Spleen (tissue), 13 donors: ENCODE measurements at places on chromosomes 11 and 22. TPM values are rescaled to one million over a fixed set of nuclear protein-coding genes. Genes with fewer than 3 reads are reported as not detected.

MISFA gene
- polyA plus RNA-seq, result 0.83 TPM

KCNQ1OT1 gene
- 0.02 TPM for polyA plus RNA-seq

USP28 gene
- polyA plus RNA-seq, result 4.2 TPM

NLRP14 gene
- polyA plus RNA-seq, result not detected

DNA sequence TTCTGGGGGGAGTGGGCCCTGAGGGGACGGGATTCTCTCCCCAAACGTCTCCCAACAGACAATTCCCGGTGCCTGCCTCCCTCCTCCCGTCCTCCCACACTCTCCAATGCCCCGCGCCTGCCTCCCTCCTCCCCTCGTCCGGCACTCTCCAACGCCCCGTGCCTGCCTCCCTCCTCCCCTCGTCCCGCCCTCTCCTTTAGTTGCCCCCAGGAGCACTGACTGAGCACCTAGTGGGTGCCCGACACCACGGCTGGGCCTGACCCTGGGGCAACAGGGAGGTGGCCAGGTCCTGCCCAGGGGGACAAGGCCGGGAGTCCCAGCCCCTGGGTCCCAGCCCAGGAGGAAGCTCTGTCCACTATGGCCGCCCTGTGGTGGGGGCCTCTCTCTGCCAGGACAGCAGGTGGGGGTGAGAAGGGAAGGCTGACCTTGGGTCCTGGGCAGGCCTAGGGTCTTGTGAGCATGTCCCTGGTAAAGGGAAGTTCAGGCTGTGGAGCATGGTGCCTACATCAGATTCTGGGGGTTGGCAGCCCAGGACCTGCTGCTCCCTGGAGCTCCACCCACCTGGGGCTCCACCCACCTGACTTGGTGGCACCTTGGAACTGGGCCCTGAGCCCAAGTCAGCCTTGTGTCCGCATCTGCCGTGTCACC lies 942.3 kb downstream of the BRD1 start:
- H3K4me1 ChIP-seq, result no peaks in the 10 kb centered on the region
- H3K27ac ChIP-seq, result no peak overlapping the region
- no peak overlapping the region for H3K4me3 ChIP-seq
- H3K36me3 ChIP-seq, result no peaks in the 10 kb centered on the region

- no peak for DNase-seq
- H3K4me3 ChIP-seq, result no peak overlapping the region
Observed at GRCh38 chr11:77522215-77522614, 48.3 kb upstream of the PAK1 start.

GRCh38 chr11:26741036-26741435 lies 19.2 kb upstream of the SLC5A12 start:
- H3K4me3 ChIP-seq, result no peak overlapping the region
- no peak for DNase-seq
- H3K27ac ChIP-seq, result no peak overlapping the region
- no peaks in the 10 kb centered on the region for H3K36me3 ChIP-seq
- no peaks in the 10 kb centered on the region for H3K27me3 ChIP-seq
- H3K4me1 ChIP-seq, result no peaks in the 10 kb centered on the region

DNA sequence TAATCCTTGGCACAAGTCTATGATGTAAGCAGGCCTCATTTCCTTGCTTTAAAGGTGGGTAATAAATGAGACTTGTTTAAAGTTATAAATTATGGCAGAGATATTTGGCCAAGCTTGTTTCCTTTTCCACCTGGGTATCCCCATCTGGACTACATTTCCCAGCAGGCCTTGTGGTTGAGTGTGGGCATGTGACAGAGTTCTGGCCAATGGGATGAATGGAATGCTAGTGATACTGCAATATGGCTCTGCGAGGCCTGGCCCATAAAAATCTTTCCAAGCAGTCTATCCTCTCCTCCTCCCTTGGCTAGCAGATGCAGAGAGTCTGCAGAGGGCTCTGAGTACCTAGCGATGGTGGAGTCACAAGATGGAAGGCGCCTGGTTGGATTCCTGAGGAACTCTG lies 102.5 kb downstream of the TIMP3 start:
- no peak overlapping the region for H3K27ac ChIP-seq
- H3K4me3 ChIP-seq, result no peak overlapping the region
- H3K27me3 ChIP-seq, result no peaks in the 10 kb centered on the region

DNA sequence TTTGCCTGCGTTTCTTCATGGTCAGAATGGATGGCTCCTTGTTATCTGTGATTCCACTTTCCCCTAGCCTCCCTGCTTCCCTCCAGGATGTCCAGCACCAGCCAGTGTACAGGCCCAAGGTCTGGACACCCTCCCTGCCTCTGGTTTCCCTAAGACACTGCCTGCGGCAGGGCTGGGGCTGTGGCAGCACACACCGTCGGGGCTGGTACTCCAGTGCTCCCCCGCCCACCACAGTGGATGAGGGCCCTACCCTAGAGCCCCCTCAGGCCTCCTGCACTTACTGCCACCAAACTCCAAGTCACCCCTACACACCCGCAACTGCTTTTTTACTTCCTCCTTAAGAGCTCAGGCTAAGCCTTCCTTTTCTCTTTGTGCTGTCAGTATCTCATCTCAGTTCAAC lies 28.9 kb downstream of the ZNF214 start:
- H3K4me3 ChIP-seq, result no peak overlapping the region
- no peaks in the 10 kb centered on the region for H3K36me3 ChIP-seq
- no peak for DNase-seq
- no peaks in the 10 kb centered on the region for H3K27me3 ChIP-seq
- H3K27ac ChIP-seq, result no peak overlapping the region
- H3K4me1 ChIP-seq, result no peaks in the 10 kb centered on the region

DNA sequence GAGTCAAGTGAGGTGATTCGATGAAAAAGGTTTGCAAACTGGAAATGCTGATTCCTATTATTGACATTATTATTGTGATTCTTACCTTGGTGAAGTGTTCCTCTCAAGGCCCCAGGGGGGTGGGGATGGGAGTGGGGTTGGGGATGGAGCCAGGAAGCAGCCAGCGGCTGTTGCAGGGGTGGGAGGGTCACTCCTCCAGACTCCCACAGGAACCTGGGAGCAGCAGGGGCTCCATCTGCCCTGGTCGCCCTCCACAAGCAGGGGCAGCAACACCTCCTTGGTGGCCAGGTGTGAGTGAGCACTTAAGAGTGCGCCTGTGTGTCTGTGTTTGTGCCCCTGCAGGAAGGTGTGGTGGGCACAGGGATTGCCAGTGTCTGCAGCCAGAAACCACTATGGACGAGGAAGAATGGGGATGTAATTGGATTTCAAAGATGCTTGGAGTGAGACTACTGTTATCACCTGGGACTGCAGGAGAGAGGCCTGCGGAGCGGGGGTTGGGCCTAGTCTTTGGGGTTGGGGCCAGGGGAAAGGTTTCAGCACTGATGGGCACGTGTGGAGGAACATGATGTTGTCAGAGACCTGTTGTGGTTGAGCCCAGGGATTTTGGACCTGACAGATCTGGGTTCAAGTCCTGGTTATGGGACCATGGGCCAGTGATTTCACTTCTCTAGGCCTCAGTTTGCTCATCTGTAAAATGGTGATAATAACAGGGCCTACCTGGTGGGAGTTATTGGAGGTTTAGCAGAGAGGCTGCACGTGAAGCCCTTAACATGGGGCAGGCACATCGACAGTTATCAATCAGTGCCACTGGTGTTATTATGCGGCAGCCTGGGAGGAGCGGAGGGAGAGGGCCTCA lies 3.6 kb upstream of the TP53I11 start:
- no peaks in the 10 kb centered on the region for H3K27me3 ChIP-seq
- peaks cover 60% of the 10 kb centered on the region for H3K4me1 ChIP-seq
- no peaks in the 10 kb centered on the region for H3K36me3 ChIP-seq
- H3K27ac ChIP-seq, result peak overlapping the region; percentile 70
- no peak for DNase-seq
- H3K4me3 ChIP-seq, result peak overlapping the region; percentile 35

DNA sequence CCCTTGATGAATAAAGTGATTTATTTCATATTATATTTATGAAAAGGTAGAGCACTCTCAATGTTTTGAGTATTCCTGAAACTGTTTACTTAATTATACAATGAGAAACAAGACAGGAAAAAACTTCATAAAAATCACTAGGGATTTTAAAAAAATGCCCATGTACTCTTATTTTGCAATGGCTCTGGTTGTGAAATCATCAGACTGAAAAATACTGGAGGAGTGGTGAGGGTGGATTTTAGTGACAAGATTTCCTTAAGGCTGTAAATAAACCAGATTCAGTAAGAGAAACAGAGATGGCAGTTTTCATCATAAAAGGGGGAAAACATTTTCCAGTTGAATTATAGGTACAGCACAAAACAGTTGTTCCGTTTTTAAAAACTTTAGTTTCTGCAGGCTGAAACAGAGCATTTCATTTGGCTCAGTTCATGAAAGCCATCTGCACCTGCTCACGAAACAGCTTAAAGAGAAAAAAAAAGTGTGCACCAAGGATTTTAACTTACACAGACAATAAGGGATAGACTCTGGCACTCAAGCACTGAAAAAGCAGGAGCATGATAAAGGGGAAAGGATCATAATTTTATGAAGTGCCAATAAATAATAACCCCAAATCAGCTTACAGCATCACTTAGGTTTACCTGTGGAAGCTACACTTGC lies 100.7 kb downstream of the MAML2 start:
- H3K36me3 ChIP-seq, result no peaks in the 10 kb centered on the region
- H3K4me1 ChIP-seq, result peaks cover 62% of the 10 kb centered on the region
- peak overlapping the region; percentile 89 for H3K27ac ChIP-seq
- H3K4me3 ChIP-seq, result peak overlapping the region; percentile 38
- H3K27me3 ChIP-seq, result no peaks in the 10 kb centered on the region

DNA sequence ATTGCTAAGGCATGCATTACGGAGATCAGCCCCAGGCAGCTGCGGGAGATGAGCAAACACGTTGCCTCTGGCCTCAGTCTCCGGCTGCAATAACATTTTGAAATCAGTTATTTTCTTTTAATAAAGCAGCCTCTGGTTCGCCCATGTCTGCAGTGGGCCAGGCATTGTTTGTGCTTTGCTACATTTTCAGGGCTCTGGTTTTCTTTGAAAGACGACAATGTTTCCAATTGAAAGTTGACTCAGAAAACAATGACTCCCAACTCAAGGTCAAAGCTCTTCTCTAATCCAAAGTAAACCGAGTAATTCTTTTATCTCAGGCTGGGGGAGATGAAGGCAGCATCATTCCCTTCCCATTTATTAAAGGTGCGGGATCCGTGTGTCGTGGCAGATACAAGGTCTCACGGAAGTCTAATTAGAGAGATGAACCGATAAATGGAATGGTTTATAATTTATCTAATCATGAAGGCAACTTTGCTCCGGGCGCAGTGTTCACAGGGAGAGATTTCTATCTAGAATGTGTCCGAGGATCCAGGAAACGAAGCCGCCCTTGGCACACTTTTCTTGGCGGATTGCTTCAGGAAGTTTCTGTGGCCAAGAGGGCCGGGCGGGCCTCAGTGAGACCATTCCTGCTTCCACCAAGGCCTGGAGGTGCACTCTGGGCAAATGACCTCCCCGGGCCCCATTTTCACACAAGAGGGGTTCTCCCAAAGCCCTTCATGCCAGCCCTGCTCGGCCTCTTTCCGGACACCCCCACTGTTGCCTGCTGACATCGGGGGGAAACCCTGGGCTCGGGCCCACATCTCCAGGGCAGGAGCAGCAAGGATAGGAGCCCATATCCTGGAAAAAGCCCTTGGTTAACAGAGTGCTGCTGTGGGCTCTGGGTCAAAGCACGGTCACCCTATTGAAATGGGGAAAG lies 811.4 kb downstream of the BRD1 start:
- H3K27ac ChIP-seq, result no peak overlapping the region
- no peak for DNase-seq
- H3K36me3 ChIP-seq, result no peaks in the 10 kb centered on the region
- peaks cover 20% of the 10 kb centered on the region for H3K4me1 ChIP-seq

DNA sequence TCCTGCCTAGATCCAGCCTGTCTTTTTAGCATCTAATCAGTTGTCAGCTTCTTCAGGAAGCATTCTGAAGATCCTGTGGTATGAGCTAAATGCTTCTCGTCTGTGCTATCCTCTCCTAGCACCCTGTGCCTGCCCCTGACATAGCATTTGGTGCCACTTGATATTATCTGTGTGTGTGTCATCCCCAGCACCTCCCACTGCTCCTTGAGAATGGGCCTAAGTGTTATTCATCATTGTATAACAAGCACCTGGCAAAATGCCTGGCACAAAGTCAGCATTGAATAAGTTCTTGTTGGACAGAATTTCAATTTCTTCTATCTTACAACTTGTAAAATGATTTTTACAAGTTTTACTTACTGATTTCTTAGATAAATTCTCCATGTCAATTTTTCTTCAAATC lies 28.1 kb upstream of the OLFML1 start:
- H3K27ac ChIP-seq, result no peak overlapping the region
- no peaks in the 10 kb centered on the region for H3K27me3 ChIP-seq
- DNase-seq, result no peak
- no peaks in the 10 kb centered on the region for H3K4me1 ChIP-seq
- H3K4me3 ChIP-seq, result no peak overlapping the region
- no peaks in the 10 kb centered on the region for H3K36me3 ChIP-seq

DNA sequence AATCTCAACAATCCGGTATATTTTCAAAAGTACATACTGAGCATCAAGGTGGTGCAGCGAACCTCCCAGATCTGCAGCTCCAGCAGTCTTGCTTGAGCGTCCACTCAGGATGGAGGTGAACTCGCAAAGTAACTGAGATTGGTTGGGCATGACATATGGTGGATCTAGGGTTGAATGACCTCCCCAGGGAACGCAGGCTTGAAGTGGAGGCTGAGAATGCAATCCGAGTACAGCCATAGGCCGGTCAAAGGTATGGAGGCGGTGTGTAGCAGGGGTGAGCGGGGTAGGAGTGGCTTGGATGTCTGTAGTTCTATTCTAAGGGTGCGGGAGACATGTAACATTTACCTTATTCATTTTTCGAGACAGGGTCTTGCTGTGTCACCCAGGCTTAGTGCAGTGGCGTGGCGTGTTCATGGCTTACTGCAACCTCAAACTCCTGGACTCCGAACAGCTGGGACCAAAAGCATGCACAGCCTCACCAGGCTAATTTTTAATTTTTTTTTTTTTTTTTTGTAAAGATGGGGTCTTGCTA lies 631 bp upstream of the C22orf39 start:
- H3K4me3 ChIP-seq, result peak overlapping the region; percentile 98
- H3K27me3 ChIP-seq, result no peaks in the 10 kb centered on the region
- H3K36me3 ChIP-seq, result peaks cover 17% of the 10 kb centered on the region
- DNase-seq, result no peak
- H3K27ac ChIP-seq, result peak overlapping the region; percentile 97
- peaks cover 56% of the 10 kb centered on the region for H3K4me1 ChIP-seq

DNA sequence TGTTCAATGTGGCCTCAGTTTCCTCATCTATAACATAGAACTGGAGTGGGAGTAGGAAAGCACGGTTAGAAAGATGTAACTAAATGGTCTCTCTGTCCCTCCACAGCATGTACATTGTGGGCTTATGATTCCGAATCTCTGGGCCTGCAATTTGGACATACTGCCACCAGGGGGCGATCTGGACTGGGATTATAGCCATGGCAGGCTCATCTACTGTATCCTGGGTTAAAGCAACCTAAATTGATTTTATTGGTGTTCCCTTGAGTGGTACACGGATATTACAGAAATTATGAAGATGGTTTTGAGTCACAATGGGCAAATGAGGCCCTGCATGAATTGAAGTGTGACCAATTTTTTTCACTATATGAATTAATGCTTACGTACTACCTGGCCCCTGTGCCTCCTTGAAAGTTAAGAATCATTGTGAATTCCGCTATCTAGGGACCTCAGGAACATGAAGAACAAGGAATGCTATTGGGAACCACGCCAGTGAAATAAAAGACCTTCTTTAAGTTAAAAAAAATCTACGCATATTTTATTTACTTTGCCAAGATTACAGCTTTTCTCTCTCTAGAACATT lies 32.9 kb downstream of the TST start:
- H3K4me3 ChIP-seq, result no peak overlapping the region
- H3K4me1 ChIP-seq, result no peaks in the 10 kb centered on the region
- no peaks in the 10 kb centered on the region for H3K36me3 ChIP-seq
- DNase-seq, result no peak
